ENCODE measurements at places on chromosomes 2 and 18. TPM values are rescaled to one million over a fixed set of nuclear protein-coding genes. Genes with fewer than 3 reads are reported as not detected.

GRCh38 chr2:224173210-224173609, 134.1 kb upstream of the SERPINE2 start:
- no peaks in the 10 kb centered on the region for H3K27me3 ChIP-seq
- no peak overlapping the region for H3K4me3 ChIP-seq
- no peak overlapping the region for H3K27ac ChIP-seq
- no peak for DNase-seq
- no peaks in the 10 kb centered on the region for H3K4me1 ChIP-seq

The IL18RAP gene
- 2.7 TPM for total RNA-seq

The TMEM247 gene
- not detected for total RNA-seq

The CFAP65 gene
- under 0.01 TPM for total RNA-seq

The HOXD12 gene
- total RNA-seq: not detected
